ENCODE measurements at places on chromosomes 11 and 22.
A peak's percentile ranks its signal among the peaks of the same experiment; 100 is the strongest.

DNA sequence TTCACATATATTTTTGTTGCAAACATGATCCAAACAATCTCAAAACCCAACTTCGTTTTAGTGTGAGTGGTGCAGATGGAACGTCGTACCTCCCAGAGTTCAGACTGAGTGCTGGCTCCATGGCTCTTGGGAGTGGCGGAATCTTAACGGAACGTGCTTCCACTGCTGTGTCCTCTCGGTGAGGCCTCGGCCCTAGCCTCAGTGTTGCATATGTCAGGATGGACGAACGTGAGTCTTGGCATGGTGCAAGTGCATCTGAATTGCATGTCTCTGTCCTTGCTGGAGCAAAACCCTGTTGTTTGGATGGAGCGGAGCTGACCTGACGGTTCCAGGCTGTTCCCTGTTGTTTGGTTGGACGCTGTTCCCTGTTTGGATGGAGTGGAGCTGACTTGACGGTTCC is 306.8 kb downstream of the TBC1D22A start:
- DNase-seq = no peak

- no peak for DNase-seq
Observed at GRCh38 chr11:119115484-119116234, 5.7 kb upstream of the HINFP start.

DNA sequence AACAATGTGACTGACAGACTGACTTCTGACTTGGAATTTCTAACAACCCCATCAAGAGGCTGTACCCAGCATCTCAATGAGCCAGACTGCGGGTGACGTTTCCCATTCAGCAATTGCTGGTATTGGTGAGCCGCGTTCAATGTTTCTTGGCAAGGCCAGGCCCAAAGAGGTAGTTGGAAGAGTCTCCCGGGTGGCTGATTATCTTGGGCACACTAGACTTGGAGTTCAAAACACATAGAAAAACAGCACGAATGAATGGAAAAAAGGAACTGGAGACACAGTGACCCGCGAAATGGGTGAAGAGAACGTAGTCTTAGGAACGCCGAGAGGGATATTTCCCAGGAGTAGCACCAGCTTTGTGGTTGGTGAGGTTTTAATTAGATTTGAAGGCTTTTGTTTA is 115.7 kb downstream of the RPS6KA4 start:
- DNase-seq = no peak

DNA sequence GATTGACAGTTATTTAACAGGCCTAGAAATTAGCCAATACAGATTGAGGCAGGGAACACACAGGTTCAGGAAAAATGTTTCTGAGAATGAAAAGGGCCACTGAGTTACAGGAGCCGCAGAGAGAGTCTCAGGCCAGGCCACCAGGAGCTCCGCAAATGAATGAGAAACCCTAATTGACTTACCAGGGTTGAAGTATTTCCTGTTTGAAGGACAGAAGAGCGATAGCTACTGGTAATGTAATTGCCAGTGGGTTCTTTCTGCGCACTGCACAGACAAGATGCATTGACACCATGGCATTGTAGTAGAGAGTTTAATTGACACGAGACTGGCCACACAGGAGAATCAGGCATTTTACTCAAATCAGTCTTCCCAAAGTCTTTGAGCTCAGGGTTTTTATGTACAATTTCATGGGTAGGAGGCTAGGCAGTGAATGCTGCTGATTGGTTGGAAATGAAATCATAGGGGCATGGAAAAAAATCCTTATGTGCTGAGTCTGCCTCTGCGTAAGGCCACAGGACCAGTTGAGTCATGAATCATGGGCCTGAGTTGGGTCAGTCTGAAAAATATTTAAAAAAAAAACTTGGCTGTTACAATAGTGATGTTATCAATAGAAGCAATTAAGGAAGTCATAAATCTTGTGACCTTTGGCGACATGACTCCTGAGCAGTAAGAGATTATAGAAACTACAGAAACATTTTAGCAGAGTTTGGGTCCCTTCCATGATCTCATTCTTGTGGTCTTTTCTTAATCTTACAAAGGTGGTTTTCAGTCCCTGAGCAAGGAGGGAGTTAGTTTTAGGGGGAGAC is 203.8 kb downstream of the CASP12 start:
- DNase-seq = peak; percentile 95

GRCh38 chr11:66600631-66601233 is 7.7 kb downstream of the CCS start:
- peak; percentile 48 for DNase-seq

DNA sequence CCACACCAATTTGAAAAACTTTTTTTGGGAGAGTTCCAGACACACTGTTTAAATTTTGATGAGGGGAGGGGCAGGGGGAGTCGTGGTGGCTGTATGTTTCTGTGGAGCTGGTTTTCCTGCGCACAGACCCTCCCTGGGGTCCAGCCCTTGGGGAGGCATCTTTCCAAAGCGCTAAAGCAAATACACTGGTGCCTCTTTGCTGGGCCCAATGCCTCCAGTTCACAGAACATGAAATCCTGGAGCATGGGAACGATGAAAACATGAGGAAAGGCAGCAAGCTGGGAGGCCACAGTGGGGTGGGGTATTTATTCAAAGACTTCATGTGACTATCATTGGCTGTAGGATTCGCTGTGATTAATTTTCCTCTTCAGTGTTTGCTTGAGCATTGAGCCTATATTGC is 135.3 kb downstream of the CCDC34 start:
- DNase-seq = no peak

- DNase-seq = no peak
Observed at GRCh38 chr11:35461917-35462538, 42.7 kb upstream of the SLC1A2 start.

GRCh38 chr11:10973416-10973815 is 115.6 kb upstream of the ZBED5 start:
- no peak for DNase-seq

GRCh38 chr11:102604875-102605274 is 20.3 kb downstream of the MMP20 start:
- DNase-seq = no peak

DNA sequence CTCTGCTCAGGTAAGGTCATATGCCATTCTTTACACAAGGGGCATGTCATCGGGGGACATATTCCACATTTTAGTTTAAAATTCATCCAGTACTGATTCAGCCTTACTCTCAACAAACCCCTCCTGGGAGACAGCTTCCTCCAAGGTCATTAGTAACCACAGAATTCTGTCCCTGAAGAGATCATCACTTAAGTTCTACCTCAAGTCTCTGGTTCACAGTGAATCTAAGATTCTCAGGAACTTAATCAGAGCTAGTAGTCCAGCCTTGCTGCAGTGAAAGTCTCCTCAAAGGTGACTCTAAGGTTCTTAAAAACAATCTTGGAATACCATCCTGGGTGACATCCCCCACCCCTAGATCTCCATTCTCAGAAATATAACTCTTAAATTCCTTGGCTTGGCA is 18.9 kb upstream of the GDPD4 start:
- DNase-seq = no peak

GRCh38 chr11:20616920-20617319 is 17.5 kb downstream of the SLC6A5 start:
- no peak for DNase-seq

DNA sequence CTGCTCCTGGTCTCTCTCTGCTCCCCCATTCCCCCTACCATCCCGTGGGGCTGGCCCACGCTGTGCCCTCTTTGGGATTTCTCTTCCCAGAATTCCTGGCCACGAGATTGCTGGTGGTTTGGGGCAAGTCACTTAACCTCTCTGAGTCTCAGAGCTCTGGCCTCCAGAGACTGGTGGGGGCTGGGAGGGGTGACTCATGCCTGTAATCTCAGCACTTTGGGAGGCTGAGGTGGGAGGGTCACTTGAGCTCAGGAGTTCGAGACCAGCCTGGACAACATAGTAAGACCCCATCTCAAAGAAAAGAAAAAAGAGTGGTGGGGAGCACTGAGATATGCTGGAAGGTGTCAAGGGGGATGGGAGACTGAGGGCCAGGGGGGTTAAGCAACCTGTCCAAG is 18.3 kb downstream of the OTUB1 start:
- no peak for DNase-seq

- no peak for DNase-seq
Observed at GRCh38 chr11:130278151-130278550, 36.6 kb downstream of the ZBTB44 start.

DNA sequence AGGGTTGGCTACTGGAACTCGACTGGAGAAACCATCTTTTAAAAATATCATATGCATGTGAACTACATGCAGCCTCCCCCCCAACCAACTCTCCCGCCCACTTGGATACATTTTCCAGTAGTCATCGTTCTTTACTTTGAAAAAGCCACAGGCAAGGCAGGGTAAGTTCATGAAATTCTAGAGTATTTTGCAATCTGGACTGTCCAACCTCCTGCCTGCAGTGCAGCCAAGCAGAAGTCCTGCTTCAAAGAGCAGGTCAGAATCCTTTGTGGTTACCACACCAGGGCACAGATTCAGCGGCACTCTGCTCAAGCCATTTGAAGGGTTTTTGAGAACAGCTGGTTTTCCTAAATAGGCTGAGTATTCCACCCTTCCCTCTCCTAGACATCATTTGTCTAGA is 12.1 kb downstream of the ELF5 start:
- DNase-seq = peak; percentile 92

DNA sequence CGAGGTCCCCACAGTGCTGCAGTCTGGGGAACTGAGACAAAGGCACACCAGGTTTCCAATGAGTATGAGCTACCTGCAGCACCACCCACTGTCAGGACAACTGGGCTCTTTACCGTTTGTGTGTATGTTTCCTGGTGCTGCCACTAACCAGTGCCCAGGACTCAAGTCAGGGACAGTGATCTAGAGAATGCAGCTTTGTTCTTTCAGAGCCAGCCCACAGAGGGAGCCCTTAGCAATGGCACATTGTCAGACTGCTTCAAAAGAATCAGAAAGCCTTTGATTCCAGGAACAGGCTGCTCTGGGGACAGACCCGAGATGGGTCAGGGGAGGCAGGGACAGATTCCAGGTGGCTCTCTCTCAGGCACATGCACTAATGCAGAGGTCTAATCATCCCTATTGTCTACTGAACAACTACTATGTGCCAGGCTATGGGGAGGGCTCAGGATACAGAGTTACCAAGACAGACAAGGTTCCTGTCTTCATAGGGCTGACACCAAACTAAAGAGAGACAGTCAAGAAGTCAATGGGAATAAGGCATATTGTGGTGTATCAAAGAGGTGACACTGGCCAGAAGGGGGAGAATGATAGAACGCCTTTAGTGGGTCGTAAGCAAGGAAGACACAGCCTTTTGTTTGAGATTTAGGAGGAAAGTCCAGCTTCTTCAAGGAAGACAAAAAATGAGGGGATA is 103.7 kb downstream of the VPREB1 start:
- DNase-seq = no peak

- DNase-seq = peak; percentile 11
Observed at GRCh38 chr11:30333405-30333804, 10.5 kb downstream of the ARL14EP start.

DNA sequence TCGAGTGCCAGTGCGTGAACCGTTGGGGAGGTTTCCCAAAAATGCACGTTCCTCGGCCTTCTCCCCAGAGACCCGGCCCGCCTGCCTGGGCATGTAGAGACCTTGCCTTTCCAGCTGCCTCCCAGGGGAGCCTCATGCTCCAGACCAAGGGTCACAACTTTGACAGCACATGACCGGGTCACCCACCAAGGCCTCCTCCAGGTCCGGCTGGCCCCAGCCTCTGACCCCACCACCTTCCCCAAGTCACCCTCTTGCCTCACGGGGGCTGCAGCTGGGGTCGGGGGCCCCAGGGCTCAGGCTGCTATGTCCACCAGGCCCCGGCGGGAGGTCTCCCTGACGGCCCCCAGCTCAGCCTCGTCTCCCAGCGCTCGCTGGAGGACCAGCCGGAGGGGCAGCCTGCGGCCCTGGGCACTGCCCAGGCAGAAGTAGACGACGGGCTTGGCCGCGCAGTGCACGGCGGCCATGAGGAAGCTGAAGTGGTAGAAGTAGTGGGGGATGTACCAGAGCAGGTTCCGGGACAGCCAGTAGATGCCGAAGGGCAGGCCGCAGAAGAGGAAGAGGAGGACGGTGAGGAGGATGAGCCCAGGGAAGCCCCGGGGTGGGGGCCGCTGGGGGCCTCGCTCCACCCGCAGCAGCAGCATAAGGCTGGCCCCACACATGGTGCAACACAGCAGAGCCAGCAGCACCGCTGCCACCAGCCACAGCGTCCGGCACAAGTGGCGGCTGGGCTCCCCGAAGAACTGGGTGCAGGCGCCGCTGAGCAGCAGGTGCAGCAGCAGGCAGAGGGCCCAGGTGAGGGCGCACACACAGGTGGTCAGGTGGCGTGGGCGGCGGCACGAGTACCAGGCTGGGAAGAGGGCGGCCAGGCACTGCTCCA is 4.4 kb downstream of the MRGPRE start:
- DNase-seq = no peak

Measured in fibroblast of the aortic adventitia (primary cell).